KG1 (cell line): ENCODE measurements at places on chromosomes 3 and 15.

GRCh38 chr3:88985491-88985890 lies 121.9 kb upstream of the EPHA3 start:
- no peak for DNase-seq

- peak; percentile 59 for DNase-seq
Observed at GRCh38 chr3:100073714-100074307, 40.5 kb downstream of the FILIP1L start.

DNA sequence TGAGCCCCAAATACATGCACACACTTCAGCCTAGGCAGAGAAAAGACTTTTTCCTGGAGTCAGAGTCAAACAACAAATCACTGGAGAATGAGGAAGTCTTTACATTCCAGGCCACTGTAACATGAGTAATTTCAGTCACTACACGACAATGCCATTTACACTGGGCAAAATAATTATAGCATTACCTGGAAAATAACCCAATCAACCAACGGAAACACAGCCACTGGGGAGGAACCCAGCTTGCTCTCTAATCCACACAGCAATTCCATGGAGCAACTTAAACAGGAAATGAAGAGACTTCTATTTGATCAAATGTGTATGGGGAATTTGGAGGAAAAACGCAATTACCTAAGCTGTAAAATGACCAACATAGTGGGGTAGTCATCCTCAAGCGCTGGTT lies 15.2 kb downstream of the FSTL1 start:
- no peak for DNase-seq

GRCh38 chr3:138051947-138052802 lies 42.2 kb downstream of the CLDN18 start:
- peak; percentile 13 for DNase-seq
